ENCODE measurements at places on chromosomes 6 and 20.

- DNase-seq, result no peak
Measured at GRCh38 chr6:12748815-12749521, 32.4 kb downstream of the PHACTR1 start.

DNA sequence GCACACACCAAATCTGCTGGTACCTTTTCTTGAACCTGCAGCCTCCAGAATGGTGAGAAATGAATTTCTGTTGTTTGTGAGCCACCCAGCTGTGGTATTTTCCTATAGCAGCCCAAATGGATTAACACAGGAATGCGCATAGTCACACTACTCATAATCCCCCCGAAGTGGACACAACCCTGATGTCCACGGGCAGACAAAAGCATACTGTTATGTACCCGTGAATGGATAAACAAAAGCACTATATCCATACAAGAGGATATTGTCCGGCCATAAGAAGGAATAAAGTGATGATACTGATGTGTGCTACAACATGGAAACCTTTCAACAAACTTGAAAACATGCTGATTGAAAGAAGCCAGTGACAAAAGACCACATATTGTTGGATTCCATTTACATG lies 25.1 kb upstream of the RPP40 start:
- DNase-seq, result no peak

GRCh38 chr20:4944518-4945313 lies 56.6 kb downstream of the SLC23A2 start:
- no peak for DNase-seq

DNA sequence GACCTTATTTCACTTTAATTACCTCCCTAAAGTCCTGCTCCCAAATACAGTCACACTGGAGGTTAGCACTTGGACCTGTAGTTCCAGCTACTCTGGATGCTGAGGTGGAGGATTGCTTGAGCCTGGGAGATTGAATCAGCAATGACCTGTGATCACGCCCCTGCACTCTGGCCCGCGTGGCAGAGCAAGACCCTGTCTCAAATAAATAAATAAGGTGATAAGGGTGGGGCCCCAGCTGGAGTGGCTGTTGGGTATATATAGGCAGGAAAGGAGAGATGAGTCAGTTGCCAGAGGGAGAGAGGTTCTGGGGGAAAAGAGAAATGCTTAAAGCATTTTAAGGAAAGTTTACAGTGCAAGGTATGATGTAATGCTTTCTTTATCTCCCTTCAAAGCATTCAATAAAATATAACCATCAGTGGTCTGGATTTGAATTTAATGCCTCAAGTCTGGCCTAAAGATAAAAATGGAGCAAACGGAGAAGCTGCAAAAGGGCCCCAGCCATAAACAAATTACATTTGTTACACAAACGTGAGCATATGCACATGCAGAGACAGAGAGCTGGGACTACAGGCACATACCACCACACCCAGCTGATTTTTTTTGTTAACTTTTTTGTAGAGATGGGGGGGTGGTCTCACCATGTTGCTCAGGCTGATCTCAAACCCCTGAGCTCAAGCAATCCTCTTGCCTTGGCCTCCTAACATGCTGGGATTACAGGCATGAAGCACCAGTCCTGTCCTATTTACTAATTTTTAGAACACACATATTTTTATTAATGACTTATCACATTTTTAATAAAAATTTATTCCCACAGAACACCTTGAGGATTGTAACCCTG lies 6.1 kb upstream of the PM20D2 start:
- DNase-seq, result no peak

GRCh38 chr6:167210375-167211294 lies 52.9 kb upstream of the GPR31 start:
- DNase-seq, result no peak

DNA sequence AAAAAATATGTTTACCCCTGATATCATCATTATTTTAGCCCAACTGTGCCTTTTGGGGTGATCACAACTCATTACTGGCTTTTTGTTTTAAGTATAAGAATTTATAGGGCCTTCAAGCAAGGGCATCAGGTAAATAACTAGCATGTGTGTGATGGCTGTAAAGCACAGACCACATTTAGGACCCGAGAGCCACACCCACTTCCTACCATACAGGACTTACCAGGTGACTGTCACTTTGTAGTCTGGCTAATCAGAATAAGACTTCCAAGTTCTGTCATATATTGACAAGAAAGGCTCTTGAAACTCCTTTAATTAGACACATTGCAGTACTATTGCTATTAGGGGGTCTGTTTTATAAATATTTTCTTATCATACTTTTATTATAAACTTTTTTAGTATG lies 31.1 kb downstream of the TMEM242 start:
- DNase-seq, result no peak

GRCh38 chr6:43089874-43090558 lies 13.9 kb downstream of the PTK7 start:
- DNase-seq, result no peak
